ENCODE measurements at places on chromosomes 7 and 10.

GRCh38 chr7:22612776-22613175, 112.8 kb upstream of the STEAP1B start:
- no peak for DNase-seq

GRCh38 chr7:158760936-158761335, 56.3 kb upstream of the NCAPG2 start:
- no peak for DNase-seq

GRCh38 chr7:38507384-38507783, 123.8 kb downstream of the AMPH start:
- no peak for DNase-seq

GRCh38 chr7:123802249-123802648, 42.7 kb upstream of the HYAL4 start:
- no peak for DNase-seq

GRCh38 chr7:28903730-28904577, 54.2 kb downstream of the TRIL start:
- DNase-seq: no peak

DNA sequence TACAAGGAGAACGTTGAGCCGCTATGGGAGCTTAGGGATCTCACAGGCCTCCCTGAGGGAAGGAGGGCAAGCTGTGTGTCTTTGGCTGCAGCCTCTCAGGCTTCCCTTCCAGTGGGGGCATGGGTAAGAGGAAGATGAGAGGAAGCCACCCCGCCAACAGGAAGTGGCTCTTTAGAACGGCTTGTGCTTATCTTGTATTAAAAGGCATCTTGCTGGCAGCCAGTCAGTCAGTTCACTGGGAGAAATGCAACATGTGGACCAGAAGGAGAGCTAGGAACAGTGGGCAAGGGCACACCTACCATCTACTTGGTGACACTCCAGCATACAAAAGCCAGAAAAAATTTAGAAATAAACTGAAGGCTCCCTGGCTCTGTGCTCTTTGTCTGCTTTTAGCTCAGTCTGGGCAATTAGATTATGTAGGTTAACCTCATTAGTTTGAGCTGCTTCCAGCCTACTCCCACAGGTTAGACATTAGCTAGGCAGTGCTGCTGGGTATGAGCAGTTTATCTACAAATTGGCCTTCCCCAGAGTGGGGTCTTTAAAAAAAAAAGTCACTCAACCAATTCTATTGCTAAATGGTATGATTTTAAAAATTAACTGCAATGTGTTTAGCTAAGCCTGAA, 595.9 kb downstream of the KCNMA1 start:
- no peak for DNase-seq

DNA sequence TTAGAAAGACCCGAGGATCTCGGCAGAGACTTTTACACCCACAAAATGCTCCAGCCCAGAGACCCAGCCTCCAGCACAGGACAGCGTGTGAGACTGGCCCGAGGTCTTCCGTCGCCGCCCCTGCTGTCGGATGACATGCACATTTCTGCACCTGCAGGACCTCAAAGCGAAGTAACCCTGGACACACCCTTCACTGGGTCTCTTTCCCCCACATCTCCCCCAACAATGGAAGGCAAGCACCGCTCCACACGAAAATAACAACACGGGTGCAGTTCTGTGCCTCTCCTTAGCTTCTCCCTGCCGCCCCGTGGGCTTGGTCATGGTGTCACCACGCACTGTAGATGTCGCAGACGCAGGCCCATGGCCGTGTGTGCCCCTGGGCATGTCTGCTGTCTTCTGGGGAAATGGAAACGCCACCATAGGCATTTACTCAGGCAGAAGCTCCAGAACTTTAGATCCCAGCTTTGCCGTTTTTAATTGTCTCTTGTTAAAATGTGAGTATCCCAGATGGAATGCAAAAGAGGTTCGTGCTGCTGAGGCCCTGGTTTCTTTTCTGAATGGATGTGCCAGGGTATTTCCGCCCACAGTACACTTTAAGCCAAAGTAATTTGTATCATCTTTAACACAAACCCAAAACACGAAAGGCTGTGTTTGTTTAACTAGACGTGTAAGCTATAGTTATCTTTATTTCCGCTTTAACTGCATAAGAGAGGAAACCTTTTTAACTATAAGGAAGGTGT, 237.9 kb downstream of the MGMT start:
- no peak for DNase-seq

GRCh38 chr7:132784406-132784805, 208.1 kb upstream of the PLXNA4 start:
- no peak for DNase-seq

DNA sequence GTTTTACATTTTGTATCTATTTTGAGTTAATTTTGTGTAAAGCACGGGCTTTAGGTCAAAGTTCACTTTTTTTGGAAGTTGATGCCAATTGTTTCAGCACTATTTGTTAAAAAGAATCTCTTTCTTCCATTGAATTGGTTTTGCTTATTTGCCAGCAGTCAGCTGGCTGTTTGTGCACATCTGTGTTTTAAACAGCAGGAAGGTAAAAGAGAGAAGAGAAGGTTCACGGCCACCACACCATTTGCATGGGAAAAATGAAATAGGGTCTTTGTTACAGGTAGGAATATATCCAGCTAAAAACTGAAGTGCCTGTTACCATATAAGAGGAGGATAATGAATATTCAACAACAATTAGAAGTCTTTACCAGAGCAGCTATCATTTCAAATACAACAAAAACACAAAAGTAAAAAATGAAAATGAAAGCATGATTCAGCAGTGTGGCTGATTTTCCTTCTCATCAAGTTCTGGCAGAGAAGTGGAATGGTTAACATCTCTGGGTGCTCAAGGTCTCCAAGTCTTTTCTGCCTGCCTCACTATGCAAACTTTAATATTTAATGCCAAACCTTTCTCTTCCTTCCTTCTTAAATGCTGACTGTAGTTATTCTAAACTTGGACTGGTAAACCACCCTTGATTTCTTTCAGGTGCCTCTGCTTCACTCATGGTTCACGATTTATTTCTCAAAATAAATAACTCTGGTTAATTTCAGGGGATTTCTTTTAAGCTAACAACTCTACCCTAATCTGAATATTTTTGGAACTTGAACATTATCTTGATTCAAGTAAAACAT, 841.5 kb downstream of the GRM8 start:
- DNase-seq: no peak
